ENCODE measurements at places on chromosomes 5 and 9.
A peak's percentile ranks its signal among the peaks of the same experiment; 100 is the strongest.

DNA sequence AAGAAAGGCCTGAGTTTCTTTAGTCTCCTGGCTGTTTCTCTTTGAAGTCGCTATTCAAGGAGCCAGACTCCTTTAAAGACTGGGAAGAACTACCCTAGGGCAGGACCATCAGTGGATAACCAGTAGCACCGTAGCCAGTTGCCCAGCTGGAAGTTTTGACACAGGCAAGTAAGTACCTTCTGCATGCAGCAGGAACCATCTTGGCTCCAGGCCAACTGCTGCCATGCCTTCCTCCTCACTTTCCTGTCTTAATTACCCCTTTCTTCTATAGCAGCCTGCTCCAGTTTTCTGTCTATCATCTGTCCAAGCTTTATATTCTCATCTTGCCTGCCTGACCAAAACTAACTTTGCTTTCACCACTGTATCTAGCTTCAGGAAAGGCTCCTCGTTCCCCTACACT, 149.7 kb upstream of the SV2C start:
- DNase-seq: no peak

GRCh38 chr5:76622973-76623596, at the start of gene F2RL2:
TSS of gene F2RL2 (minus strand) at chr5:76623403. CDS start at chr5:76623230, 173 bp downstream.
- DNase-seq: no peak

DNA sequence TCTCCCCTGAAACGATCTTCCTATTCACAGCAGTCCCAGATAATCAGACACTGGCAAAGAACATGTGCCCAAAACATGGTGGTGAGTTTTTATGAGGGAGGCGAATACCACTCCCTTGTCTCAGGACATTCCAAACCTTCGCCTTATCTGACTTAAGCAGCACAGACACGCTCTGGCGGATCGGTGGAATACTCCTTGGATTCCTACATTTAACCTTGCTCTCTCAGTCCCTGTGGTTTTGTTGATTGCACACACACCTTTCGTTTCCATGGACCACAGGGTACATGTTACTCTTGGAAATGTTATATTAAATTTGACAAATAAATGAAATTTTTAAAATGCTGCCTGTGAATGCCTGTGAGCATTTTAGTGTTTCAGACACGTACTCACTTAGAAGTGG, 87.8 kb upstream of the CPEB4 start:
- no peak for DNase-seq

- DNase-seq: no peak
These were observed 54.6 kb upstream of the ELL2 start for GRCh38 chr5:96016216-96016615.

DNA sequence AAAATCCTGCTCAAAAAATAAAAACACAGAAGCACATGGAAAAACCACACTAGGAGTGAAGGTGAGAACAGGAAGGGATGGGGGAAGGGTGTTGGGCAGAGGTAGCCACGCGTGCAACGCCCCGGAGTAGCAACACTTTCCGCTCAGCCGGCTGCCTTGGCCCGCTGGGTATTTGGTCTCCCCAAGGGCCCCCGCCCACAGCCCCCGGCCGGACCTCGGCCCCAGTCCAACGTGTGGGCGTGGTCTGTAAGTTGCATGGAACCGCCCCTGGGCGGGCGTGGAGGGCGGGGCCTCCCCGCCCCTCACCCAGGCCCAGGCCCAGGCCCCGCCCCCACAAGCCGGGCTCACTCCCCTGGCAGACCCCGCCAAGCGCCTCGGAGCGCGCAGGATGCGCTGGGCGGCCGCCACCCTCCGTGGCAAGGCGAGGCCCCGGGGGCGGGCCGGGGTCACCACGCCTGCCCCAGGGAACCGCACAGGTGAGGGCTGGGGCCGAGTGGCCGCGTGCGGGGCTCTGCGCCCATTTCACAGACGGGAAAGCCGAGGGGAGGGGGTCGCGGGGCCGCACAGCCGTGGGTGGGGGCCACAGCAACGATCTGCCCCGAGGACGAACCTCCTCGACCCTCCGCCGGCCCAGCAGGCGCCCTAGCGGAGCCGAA, at the start of gene SUSD3:
TSS of gene SUSD3 (plus strand) at position 347 of the 656 bp plus-strand sequence. CDS start at position 389, 42 bp downstream.
- DNase-seq: no peak

DNA sequence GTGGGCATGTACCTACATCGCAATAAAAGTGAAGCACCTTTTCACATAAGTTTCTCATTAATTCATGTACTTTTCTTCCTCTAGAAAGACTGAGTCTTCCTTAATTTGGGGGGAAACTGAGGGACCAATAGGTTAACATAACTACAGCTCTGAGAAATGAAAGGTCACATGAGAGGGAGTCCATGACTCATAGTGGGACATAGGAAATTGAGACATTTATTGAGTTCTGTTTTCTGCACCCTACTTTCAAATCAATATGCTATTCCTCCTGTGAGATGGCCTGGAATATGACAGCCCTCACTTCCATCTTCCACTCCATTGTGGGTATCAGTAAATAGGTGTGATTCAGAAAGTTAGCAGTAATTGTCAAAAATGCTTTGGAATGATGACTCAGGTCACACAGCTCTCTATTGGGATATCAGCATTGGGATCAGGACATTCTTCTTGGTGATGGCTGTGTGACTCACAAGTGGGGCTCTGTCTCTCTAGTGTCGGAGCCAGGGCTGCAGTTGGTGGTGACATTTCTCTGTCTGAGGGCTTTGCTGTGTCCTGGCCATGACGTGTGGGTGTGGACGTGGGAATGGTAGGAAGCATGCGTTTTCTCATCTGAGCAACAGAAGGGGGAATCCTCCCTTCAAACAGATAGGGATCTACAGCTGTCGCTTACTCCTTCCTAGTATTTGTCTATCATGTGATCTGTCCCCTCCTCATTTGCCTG, 125.0 kb downstream of the TRIO start:
- no peak for DNase-seq

- DNase-seq: no peak
These were observed 6.3 kb upstream of the MVB12B start for GRCh38 chr9:126320158-126320922.

DNA sequence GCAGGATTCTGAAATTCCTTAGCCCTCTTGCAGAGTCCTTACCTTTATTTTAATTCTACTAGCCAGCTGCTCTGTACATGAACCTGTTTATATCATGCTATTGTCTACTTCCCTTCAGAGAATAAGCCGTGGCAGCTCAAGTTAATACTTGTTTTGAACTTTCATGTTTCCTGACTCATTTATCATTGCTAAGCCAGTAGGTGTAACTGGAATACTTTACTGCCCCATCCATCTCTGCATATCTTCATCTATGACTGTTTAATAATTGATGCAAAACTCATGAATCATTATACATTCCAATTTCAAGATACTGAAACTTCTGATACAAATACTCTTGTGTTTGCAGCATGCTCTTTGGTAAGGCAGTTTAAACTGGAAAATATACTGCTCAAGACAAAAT, 174.7 kb downstream of the PPP2R2B start:
- DNase-seq: no peak

DNA sequence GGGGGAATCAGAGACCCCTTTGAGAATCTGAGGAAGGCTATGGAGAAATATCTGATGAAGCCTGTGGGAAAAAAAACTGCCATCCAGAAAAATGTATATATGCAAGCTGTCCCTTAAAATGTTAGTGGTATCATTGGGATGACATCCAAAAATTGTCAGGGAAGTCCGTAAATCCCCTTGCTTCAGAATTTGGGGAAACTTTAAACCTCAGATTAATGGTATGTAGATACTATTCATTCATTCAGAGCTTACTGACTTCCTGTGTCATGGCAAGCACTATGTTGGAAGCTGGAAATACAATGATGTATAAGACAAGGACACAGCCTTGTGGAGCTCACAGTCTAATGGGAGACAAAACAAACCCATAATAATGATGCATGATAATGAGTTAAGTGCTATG, 10.9 kb upstream of the MOB3B start:
- DNase-seq: no peak

DNA sequence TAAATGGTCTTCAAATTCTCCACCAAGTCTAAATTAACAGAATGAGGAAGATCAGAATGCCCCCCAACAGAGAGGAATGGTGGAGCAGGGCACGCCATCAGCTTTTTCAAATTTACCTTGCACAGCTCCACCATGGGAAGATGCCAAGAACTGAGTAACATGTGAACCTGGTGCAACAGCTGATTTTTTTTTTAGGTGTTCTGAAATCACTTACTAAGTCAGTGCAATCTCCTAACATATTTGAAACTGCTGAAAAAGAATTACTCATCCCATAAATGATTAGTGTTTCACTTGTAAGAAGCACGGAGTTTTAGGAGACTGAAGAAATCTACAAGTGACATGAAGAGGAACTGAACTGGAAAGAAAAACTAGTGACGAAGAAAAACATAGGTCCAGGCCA, 5.1 kb downstream of the TMEM245 start:
- DNase-seq: no peak

DNA sequence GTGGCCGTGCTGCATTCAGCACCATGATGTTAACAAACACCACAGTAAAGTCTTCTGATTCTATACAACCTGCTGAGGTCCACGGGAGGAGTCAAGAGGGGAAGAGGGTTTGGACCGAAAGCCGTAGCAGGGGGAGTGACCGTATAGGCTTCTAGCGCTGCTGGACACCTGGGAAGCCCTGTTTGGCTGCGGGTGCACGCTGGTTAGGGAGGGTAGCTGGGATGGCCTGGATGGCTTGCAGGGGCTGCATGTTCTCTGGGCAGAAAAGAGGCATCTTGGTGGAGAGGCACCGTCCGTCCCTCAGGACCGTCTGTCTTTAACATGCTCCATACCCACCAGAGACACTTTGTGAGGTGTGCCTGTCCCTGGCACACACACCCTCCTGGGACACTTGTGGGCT, 251.0 kb upstream of the IRX1 start:
- DNase-seq: no peak

- no peak for DNase-seq
These were observed 203.1 kb upstream of the PPP1R2B start for GRCh38 chr5:156647034-156647451.

DNA sequence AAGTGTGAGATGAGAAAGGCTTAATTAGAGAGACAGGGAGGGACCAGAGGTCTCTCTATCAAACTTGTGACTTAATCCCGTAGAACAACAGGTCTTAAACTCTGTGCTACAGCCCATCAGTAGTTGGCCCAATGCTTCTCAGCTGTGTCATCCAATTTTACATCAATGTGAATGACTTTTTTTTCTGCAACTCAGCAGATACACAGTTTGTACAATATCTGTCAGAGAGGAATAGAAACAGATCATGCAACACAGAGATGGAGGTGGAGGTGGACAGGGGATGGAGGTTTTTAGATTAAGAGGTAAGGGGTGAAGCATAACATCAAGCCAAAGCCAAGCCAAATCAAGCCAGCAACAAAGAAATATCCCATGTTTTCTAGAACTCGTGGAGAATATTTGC, 43.0 kb downstream of the FBXW11 start:
- no peak for DNase-seq

- DNase-seq: no peak
These were observed 137.3 kb upstream of the PITX1 start for GRCh38 chr5:135171336-135171735.

GRCh38 chr5:199950-200645, 8.8 kb downstream of the LRRC14B start:
- DNase-seq: no peak

DNA sequence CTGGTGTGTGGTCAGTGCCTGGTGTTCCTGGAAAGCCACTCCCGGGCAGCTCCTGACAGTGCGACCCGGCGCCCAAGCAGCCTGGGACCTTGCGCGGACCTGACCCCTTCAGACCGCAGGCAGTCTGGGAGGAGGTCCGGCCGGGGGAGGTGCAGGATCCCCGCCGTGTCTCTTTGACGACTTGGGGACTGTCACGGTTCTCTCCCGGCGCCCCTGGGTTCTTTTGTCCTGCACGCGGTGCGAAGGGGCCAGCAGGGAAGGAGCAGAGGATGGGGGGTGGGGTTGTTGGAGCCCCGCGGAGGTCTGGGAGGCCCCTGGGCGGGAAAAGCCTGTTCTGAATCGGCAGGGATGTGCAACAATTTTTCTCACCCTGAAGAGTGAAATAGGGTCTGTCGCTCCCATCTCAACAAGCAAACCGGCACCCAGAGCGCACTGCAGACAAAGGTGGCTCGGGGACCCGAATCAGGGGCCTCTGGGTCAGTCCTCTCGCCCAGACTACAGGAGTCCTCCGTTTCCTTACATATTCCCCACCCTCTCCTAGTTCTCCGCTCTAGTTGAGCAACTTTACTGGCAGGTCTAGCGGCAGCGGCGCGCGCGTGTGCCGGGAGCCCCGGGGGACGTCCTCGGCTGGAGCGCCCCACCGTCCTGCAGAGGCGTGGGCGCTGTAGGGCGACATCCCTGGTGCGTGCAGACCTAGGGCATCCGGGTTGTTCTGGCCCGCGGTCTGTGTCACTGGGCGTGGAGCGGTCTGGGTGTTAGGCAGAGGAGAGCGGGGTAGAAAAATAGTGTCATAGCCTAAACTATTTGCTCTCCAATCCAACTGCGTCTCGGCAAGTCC, 1.2 kb downstream of the VCAN start:
- peak; percentile 34 for DNase-seq

DNA sequence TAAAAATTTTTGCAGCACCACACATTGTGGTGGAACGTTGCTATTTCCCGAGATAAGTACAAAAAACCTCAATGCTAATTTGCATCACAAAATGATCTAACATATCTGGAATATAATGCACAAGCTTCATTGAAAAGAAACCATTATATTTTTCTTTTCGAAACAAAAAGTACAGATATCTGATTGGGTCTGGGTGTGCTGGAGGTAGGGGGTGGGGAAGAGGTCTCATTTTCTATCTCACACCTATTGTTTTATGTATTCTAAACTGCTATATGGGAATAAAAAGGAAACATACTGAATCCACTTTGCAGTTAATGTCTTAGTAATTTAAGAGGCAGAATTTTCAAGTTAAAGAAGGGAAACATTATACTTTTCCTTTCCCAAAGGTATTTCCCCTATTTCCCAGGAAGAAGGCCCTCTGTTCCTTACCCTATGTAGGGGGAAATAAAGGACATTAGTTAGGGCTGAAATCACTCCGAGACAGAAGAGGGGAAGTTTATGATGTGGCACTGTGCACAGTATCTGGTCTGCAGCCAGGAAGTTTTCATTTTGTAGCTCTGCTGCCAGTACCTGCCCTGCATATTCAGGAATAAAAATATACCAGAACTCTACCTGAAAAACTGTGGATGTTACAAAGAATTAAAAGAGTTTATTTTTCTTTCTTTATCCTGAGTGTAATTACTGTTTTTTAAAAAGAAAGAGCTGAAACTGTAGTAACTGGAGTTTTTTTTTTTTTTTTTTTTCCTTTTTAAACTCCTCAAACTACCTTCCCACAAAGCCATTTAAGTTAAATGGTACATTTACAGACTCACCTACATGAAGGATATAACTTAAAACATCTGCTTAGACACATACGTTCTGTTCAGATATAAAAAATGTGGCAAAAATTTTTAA, 7.4 kb downstream of the MEF2C start:
- no peak for DNase-seq

DNA sequence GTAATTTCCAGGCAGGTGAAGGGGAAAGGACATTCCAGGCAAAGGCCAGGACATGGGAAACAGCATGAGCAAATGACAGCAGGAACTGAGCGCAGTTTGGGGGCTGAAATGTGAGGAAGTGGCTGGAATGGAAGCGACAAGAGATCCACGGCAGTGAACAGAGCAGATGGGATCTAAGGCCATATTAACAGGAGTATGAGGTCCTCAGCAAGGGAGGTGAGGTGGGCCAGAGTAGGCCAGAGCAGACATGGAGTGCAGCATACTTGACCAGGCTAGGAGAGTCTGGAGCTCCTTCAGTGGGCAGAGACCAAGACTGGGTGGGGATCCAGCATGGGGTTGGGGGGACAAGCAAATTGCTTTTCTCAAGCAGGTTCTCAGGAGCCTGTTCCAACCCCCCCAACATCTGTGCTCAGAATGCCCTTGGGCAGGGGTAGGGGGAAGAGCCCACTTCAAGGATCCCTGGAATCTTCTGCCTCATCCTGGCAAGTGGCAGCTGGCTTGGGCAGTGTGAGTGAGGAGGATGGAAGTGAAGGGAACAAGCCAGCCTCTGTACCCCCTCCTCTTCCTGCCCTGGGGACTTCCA, 34.5 kb downstream of the DAB2IP start:
- DNase-seq: no peak
